ENCODE measurements at places on chromosomes 12 and 14.

DNA sequence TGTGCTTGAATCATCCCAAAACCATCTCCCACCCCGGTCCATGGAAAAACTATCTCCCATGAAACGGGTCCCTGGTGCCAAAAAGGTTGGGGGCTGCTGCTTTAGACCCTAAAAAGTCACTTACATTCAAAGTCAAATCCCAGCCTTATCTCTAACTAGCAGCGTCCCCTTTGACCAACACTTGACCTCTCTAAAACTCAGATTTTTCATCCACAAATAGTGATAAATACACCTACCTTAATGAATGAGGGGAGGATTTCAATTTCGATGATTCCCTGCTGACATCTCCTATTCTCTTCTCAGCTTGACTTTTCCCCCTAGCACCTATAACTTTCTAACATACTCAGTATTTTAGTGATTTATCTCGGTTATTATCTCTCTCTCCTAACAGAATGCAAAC, 137.3 kb downstream of the BTG1 start:
- no peak for ATAC-seq

GRCh38 chr14:72254937-72255472, 322.8 kb downstream of the RGS6 start:
- peak; percentile 34 for ATAC-seq

- ATAC-seq: no peak
These were observed 144.9 kb upstream of the PELI2 start for GRCh38 chr14:55973285-55973800.

- no peak for ATAC-seq
These were observed 140.5 kb downstream of the AKAP6 start for GRCh38 chr14:32469388-32470160.

DNA sequence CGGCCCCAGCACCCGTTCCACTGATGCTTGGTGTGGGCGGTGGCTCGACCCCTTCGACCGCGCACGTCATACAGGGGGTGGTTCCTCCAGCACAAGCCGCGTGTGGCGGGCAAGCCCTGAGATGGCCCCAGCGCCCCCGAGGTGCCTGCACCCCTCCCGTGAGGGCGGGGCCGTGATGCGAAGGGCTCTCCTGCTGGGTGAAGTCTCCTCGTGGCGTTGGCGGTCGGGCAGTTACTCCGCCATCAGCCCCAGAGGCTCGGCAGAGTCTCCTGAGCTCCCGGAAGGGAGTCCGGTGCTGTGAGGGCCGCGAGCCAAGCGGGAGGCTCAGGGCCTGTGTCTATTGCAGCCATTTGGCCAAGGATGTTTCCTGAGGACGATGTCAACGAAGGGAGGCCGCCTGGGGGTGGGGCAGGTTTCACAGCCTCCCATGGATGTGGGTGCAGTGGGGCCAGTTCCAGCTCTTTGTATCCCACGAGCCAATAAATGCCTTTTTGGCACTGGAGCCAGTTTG, 78.1 kb upstream of the GALNT9 start:
- no peak for ATAC-seq

DNA sequence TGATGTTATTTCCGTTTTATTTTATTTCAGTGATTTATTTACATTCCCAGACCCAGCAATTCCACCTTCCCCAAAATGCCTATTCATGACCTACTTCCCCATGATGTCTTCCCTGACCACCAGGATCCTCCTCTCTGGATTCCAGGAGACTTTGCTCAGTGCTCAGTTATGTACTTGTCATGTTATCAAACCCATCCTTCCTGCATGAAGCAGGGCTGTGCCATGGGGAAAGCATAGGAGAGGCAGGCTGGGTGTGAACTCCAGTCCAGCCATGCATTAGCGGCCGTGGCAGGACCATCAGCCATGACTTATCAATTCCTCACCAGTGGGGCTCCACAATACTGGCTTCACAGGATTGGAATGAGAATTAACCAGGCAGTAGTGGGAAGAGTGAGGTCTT, 57.8 kb downstream of the B4GALNT3 start:
- no peak for ATAC-seq

GRCh38 chr14:93286212-93286890, 46.5 kb downstream of the BTBD7 start:
- no peak for ATAC-seq

GRCh38 chr12:70305794-70306193, 60.3 kb upstream of the KCNMB4 start:
- ATAC-seq: no peak

DNA sequence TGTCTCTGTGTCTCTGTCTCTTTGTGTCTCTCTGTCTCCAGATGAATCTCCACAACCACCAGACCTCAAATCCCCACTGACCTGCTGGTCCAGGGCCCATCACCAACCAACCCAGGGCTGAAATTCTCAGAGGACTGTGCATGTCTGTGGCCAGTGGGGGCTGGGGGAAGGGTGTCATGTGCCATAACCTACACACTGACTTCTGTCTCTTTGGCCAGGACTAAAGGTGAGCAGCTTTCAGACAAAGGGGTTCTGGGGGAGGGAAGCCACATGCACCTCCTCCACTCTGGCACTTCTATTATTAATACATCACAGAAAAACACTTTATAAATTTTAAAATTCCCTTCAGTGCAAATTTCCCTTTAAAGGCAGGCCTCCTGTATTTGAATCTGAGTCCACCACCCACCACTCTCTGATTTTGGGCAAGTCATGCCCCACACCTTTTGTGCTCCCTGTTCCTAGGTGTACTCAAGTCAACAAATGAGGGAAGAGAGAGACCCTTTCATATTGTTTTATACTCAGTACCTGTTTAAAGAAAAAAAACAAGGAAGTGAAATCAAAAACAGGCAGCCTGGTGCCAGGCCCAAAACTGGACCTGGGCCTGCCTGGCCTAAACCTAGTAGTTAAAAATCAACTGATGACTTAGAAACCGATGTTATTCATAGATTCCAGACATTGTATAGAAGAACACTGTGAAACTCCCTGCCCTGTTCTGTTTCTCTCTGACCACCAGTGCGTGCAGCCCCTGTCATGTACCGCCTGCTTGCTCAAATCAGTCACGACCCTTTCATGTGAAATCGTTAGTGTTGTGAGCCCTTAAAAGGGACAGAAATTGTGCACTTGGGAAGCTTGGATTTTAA, 80.2 kb downstream of the TUNAR start:
- no peak for ATAC-seq

DNA sequence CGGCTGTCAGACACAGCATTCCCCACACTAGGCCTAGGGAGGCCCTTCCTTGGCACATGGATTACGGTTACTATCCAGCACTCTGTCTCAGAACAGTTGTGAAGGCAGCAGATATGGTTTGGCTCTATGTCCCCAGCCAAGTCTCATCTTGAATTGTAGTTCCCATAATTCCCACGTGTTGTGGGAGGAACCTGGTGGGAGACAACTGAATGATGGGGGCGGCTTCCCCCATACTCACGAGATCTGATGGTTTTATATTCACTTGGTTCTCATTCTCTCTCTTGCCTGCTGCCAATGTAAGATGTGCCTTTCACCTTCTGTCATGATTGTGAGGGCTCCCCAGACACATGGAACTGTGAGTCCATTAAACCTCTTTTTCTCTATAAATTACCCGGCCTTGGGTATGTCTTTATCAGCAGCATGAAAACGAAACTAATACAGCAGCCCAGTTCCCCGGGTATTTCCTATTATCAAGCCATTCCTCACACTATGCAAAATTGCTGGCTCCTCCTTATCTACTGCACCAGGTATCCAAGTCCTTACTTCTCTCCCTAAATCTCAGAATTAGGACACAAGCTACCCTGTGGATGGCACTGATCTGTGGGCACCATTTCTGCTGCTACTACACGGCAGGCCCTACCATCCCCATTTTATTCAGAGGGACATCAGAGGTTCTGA, 33.3 kb downstream of the NT5DC3 start:
- no peak for ATAC-seq

GRCh38 chr12:9936591-9936990, 4.4 kb upstream of the CLEC2A start:
- ATAC-seq: no peak

DNA sequence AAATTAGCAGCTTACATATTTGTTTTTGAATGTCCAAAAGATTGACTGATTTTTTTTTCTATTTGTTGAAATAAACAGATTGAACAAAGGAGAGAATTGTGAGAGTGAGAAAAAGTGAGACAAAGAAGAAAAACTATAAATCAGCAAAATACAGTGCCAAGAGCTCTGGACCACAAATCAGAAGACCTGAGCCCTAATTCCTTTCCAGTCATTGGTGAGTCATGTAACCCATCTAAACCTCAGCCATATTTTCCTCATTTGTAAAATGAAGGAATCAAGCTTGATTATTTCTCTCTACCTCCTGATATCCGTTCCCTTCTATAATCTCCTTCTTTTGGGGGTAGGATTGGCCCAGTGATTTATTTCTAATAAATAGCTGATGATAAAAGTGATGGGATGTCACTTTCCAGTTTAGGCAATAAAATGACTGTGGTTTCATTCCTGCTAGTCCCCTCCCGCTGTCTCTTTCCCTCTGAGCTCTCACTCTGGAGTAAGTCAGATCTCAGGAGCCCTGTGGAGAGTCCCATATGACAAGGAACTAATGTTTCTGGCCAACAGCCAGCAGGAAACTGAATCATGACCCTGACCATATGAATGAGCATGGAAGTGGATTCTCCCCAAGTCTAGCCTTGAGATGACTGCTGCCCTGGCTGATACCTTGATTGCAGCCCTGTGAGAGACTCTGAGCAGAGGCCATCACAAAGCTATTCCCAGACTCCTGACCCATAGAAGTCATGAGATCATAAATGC, 218.9 kb downstream of the ACSS3 start:
- ATAC-seq: no peak

DNA sequence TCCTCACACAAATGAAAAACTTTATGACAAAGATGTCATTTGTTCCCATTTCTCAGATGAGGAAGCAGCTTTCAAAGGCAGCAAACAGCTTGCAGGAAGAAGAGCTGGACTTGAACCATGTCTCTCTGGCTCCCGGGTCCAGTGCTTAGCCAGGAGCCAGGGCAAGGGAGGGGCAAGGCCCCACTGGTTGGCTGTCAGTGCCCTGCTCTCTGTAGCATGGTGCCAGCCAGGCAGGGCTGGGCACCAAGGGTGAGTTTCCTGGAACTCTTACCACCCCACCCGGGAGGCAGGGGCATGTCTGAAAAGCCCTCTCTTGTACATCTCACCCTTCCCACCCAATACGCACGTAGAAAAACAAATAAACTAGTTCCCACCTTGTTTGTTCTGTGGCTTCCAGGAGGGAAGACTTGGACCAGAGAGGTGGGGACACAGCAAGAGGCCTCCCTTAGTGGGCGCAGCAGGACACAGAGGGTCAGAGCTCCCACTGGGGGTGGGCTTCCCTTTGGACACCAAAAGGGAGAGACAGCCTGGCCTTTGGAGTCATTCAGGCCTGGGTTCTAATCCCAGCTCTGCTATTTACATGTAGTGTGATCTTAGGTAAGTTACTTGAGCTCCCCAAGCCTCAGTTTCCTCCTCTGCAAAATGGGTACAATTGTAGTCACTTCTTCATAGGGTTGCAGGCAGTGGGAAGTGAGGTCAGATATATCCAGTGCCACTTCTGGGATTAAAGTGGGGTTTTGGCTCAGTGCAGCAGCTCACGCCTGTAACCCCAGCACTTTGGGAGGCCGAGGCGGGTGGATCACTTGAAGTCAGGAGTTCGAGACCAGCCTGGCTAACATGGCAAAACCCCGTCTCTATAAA, 17.2 kb downstream of the TRPV4 start:
- ATAC-seq: no peak

DNA sequence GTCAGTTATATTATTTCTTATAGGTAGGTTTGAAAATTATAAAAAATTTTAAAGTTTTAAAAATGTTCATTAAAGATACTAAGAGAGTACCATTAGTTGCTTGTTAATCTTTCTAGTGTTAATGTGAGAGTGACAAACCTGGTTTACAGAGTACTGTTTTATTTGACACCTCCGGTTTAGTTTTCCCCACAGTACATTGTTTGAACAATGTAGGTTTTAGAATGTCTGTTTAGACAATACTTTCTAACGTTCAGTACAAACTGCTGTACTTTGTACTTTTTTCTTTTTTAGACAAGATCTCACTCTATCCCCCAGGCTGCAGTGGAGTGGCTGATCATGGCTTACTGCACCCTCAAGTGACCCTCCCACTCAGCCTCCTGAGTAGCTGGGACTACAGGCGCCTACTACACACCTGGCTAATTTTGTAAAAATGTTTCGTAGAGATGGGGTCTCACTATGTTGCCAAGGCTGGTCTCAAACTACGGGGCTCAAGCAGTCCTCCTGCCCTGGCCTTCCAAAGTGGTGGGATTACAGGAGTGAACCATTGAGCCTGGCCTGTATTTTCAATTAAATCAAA, 3.2 kb downstream of the BICDL1 start:
- ATAC-seq: no peak

DNA sequence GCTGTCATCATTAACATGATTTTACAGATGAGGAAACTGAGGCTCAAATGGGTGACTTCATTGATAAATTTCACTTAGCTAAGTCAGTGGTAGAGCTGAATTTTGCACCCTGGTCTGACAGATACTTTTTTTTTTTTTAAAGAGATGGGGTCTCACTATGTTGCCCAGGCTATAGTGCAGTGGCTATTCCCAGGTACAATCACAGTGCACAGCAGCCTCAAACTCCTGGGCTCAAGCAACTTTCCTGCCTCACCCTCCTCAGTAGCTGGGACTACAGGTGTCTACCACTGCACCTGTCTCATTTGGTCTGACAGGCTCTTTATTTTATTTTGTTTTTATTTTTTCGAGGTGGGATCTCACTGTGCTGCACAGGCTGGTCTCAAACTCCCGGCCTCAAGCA, 24.2 kb upstream of the CORO1C start:
- no peak for ATAC-seq

DNA sequence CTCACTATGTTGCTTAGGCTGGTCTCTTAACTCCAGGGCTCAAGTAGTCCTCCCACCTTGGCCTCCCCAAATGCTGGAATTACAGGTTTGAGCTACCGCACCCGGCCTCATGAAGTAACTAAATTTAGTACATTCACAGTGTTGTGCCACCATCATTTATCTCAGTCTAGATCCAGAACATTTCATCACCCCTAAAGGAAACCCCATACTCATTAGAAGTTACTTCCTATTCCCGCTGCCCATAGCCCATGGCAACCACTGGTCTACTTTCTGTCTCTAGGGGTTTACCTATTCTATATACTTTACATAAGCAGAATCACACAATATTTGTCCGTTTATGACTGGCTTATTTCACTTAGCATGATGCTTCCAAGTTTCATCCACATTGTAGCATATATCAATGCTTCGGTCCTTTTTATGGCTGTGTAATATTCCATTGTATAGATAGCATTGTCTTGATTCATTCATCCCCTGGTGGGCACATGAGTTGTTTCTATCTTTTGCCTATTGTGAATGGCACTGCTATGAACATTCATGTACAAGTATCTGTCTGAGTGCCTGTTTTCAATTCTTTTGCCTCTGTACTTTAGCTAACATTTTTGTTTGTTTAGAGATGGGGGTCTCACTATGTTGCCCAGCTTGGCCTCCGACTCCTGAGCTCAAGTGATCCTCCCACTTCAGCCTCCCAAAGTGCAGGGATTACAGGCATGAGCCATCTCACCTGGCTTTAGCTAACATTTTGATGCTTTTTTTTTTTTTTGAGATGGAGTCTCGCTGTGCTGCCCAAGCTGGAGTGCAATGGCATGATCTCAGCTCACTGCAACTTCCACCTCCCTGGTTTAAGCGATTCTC, 10.2 kb upstream of the SH2B3 start:
- no peak for ATAC-seq

Data from activated T-helper 17 cell treated with anti-CD3 and anti-CD28 coated beads, Interleukin-2, amount 50 U/mL, for 72 hours (primary cell).